ENCODE measurements at places on chromosomes 13 and 19.

- no peak for DNase-seq
Observed at GRCh38 chr13:20686863-20687579, 16.5 kb upstream of the IL17D start.

DNA sequence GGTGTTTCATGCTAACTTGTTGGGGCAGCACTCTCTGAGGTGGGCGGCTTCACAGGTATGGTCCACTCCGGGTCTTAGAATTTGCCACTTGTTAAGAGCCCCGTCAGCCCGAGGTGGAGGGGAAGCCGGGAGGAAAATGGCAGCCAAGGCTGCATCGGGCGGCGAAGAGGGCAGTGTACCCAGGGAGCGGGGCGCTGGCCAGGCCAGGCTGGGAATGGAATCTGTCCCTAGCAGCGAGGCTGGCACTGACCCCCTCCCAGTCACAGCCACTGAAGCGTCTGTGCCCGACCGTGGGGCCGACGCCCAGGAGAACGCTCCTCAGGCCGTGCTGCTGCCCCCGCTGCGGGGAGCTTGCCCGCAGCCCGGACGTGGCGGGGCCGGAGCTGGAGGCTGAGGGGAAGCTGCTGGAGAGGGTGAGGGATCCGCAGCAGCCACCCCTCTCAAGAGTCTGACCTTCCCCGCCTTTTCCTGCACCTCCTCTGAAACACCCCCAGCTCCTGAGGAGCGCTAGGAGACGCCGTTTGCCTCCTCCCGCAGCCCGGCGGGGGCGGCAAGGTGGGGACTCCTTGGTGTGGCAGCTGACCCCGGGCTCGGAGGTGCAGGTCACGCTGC is 313.8 kb upstream of the SPRY2 start:
- no peak for DNase-seq

GRCh38 chr19:47523473-47523872 is 8.6 kb upstream of the NAPA start:
- DNase-seq, result no peak

- DNase-seq, result no peak
Observed at GRCh38 chr13:99260216-99260615, 2.0 kb upstream of the GPR18 start.

DNA sequence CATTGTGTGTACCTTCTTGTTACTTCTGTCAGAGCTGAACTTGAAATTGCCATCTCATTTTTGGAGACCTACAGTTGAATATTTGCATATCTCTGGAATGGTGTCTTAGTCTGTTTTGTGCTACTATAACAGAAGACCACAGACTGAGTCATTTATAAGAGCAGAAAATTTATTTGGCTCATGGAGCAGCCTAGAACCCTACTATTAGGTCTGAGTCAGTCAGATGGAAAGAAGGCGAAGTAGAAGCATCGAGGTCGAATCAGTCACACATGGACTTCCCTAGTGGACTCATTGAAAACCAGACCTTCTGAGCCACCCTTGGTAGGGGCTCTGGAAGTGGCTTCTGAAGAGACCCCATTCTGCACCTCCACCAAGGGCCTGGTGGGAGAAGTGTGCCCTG is 33.9 kb upstream of the TPT1 start:
- no peak for DNase-seq

All from activated CD8-positive, alpha-beta memory T cell treated with anti-CD3 and anti-CD28 coated beads, Interleukin-2, amount 50 U/mL, for 4 hours (primary cell).